GM12891 (cell line): ENCODE measurements at places on chromosomes 3 and 15.

- DNase-seq: no peak
Measured at GRCh38 chr3:185058796-185059195, 94.1 kb downstream of the C3orf70 start.

GRCh38 chr15:37767841-37768455 is 166.5 kb upstream of the TMCO5A start:
- DNase-seq: no peak

GRCh38 chr3:50146316-50146901 is 8.7 kb upstream of the SEMA3F start:
- DNase-seq: no peak

GRCh38 chr3:33883951-33884561 is 85.6 kb downstream of the PDCD6IP start:
- no peak for DNase-seq

DNA sequence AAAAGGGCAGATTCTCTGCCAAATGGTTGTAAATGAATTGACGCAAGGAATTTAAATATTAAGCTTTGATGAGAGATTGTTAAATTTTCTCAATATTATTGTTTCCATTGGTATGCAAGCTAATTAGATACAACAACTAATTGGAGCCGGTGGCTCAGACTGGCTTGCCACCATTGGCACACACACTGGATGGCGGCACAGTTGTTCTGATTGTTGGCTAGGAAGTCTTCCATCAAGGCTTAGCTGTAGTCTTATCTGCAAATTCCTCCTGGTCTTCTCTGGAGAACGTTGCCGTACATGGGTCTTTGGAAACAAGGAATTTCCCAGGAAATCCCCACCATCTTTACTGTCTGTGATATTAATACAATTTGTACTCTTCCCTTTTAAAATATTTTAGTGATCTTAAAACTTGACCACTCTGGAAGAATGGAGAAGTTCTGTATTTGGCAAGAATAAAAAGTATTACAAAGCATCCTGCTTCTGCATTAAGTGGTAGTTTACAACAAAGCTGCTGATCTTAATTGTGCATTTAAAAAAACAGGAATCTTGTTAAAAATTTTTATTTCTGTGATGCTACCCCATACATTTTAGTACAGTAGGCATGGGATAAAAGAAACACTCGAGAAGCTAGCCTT is 126.5 kb downstream of the UBE2E2 start:
- no peak for DNase-seq

- DNase-seq: no peak
Measured at GRCh38 chr3:27903446-27903845, 181.3 kb upstream of the EOMES start.

- no peak for DNase-seq
Measured at GRCh38 chr3:15345066-15345607, 12.8 kb upstream of the SH3BP5 start.

GRCh38 chr3:66693461-66694031 is 192.7 kb upstream of the LRIG1 start:
- no peak for DNase-seq

GRCh38 chr3:115784739-115785536 is 161.6 kb downstream of the GAP43 start:
- no peak for DNase-seq

DNA sequence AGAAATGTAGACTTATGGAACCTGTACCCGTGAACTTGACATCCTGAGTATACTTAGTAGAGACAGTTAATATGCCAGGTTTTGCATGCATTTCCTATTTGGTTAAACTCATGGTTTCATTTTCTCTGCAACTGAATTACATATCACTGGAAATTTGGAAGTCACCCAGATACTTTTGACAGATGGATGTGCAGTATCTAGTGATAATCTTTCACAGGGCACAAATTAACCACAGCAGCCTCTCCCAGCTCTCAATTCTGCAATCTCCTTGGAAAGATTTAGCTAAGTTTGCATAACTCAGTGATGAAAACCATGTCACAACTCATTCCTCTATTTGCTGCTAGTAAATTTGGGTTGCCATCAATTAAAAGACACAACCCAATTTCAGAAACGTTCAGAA is 162.3 kb upstream of the TPM1 start:
- DNase-seq: no peak

- DNase-seq: no peak
Measured at GRCh38 chr3:127363171-127363570, 75.3 kb upstream of the PRR20G start.

- no peak for DNase-seq
Measured at GRCh38 chr3:146594843-146595482, 10.2 kb downstream of the PLSCR5 start.

DNA sequence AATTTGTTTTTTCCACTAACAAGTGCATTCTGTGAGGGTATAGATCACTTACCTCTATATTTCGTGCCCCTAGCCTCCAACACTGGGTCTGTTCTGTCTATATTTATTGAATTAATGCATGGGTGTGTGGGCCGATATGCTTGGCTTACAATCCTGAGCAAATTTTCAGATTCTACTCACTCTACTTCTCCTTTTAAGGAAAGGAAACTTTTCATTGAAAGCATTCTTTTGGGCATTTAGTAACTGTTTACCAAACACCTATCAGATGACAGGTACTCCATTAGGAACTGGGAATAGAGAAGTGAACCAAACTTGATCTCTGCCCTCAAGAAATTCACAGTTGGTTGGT is 60.5 kb downstream of the TLE3 start:
- no peak for DNase-seq
